Trophoblast cell (in vitro differentiated cells and primary cell): ENCODE measurements at places on chromosomes 3 and 15.
A peak's percentile ranks its signal among the peaks of the same experiment; 100 is the strongest.

DNA sequence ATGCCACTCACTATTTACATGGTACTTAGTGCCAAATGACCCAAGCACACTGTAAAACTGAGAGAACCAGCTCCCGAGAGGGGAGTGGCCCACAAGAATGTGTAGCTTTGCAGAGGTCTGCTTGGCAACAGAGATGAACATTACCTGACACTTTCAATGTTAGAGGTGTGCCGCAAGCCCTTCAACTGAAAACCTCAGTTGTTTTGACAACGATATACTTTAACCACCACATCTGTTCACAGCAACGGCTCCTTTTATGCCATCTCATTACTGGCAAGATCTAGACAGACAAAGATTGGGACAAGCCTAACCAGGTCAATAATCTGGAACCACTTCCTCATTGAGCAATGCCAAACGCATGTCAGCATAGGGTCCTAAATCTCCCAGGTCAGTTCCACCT lies 23.7 kb downstream of the NEK10 start:
- DNase-seq, result no peak

GRCh38 chr3:127549826-127550467 lies 40.6 kb downstream of the TPRA1 start:
- peak; percentile 70 for DNase-seq

DNA sequence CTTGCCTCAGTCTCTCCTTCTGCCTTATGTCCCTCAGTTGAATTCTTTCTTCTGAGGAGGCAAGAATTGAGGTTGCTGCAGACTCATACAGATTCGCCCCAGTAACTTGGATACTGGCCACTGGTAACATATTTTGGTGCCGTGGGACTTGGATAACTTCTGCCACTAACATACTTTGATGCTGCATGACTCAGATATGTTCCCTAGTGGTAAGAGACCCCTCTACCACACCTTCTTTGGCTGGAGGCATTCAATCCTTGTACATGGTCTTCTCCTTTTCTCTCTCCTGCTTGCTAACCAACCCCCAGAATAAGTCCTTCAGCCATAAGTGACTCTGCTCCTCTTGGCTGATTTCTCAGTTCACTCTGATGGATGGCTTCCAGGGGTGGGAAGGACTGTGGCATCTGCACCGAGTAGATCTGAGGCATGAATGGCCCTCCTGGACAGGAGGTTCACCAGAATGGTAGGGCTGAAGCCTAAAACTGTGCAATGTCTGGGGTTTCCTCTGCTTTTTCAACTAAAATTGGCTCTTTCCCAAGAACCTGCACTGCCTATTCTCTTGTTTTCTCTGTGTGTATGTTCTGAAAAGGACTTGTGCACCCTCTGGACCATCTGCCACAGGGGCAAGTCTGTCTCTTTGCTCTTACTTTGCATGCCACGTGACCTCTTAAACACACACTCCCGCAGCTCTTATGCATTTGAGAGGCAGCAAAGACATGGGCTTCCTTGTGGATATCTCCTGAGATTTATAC lies 55.5 kb upstream of the FSTL1 start:
- no peak for DNase-seq

DNA sequence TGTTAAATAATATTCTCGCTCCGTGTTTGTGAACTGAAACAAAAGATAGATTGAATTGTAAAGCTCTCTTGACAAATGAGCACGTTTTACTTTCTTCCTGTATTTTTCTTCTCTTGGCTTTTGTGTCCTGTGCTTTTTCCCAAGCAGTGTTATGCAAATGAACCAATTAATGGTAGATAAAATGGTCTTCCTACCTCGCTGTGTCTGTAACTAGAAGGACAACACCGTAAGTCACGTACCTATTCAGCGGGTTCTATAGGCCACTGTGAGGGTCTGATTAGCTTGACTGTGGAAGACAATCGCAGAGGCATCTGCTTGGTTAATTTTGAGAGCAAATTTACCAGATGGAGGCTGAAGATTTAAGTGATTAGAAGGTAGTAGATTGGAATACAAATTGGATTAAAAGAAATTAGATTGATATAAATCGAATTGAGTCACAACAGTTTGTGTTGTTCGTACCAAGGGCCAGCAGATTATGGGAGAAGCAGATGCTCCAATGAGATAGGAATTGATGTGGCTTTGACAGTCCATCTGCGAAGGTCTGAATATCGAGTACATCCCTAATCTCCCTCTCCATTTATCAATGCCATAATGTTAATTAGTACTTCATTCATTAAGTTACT lies 40.2 kb downstream of the ROBO2 start:
- DNase-seq, result no peak
